ENCODE measurements at places on chromosomes 12 and 14.

DNA sequence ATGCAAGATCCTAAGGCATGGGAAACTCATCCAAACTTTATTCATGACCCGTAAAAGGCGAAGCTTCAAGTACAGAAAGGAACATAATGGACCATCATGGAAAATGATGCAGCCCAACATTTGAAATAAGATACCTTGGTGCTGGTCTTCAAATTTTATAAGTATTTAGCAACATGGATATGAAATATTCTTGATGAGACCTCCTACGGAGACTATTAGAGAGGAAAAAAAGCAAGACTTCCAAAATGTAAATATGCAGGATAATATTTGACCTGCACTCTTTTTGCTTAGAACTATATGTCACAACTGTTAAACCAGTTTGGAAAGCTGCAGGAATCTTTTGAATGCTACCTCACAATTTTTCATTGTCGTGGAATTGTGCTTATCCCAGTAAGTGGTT, 168.8 kb upstream of the ARID2 start:
- no peak for DNase-seq

DNA sequence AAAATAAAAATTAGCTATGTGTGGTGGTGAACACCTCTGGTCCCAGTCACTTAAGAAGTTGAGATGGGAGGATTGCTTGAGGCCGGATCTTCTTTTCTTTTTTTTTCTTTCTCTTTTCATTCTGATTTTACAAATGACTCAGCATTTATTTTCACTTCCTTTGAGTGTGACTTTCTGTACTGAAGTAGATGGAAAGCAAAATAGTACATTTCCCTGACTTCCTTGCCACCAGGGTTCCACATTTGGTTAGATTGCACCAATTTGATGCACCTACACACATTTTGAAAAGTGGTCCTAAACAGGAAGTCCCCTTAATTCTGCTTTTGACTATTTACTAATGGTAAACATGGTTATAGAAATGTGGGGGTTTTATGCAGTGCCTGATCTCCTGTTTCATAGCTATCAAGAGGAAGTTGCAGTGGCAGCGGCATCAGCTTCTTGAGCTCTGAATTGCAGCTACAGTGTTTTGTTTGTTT, 13.0 kb upstream of the LEMD3 start:
- no peak for DNase-seq

GRCh38 chr14:64508215-64508776, 3.7 kb downstream of the ZBTB1 start:
- DNase-seq, result no peak

DNA sequence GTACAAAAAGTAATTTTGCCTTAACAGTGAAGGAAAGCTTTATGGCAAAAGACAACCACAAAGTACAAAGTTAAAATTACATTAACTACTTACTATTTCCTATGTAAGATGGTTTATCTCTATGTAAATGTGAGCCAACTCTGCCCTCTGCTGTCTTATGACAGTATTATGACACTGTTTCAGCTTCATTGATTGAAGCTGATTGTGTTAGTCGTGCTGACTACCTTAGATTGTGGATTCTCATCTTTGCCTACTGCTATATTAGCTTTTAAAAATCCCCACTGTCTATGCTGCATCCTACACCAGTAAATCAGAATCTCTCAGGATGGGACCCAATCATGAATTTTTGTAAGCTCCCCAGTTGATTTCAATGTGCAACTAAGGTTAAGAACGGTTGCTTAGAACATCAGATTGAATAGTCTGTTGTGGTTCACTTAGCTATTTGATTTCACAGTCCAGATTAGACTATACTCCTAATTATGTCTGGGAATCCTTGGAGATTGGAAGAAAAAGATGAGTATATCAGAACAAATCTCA, 12.2 kb upstream of the SPTB start:
- no peak for DNase-seq

DNA sequence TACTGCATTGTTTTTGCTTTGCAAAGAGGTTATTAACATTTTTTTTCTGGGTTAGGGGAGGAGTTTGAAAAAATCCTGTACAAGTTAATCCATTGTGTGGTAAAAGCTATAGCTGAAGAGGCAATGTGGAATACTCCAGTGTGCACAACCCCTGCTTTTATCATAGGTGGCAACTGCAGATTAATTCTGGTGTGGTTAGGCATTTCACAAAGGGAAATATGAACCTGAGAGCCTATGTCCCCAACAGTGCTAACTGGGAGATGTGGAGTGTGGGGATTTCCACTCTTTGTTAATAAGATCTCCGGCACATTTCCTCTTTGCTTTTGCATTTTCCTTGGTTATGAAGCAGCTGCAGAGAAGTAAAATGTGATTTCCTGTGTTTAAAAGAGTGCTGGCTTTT, 33.6 kb downstream of the PRORP start:
- no peak for DNase-seq

DNA sequence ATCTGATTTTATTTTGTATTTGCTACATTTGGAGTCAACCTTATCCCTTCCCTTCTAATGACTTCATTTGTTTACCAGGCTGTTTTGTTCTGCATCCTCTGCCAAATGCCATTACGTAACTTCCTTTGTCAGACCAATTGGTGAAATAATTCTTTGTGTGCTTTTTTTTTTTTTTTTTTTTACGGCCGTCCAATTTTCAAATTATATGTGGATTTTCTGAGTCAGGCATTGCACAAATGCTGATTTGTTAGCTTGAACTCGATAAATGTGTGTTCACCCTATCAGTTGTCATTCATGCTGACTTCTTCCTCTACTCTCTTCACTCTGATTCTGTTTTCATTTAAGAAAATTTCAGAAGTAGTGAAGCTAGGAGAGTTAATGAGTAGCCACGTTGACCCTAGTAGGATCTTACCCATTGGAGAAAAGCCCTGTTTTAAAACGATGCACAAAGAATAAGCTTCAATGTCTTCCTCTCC, 386.2 kb downstream of the DIO2 start:
- DNase-seq, result no peak

- DNase-seq, result no peak
Observed at GRCh38 chr12:118398524-118398923, 22.2 kb downstream of the SUDS3 start.

DNA sequence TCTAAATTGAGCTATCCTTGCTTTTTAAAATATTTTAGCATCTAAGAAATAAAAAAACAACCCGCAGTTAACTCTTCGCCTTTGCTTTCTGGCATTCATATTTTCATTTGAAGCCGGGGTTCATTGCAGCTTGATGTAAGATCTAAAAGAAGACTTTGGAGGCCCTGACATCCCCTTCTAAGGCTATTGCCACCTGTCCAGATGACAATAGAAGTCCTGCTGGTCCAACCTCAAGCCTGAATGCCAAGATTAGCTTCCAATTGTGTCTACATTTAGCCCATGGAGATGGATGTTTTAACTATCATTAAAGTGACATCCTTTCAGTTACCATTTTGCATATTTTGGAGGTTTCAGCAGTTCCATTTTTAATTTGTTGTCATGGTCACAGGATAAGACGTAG, 51.6 kb upstream of the ATP2A2 start:
- no peak for DNase-seq

DNA sequence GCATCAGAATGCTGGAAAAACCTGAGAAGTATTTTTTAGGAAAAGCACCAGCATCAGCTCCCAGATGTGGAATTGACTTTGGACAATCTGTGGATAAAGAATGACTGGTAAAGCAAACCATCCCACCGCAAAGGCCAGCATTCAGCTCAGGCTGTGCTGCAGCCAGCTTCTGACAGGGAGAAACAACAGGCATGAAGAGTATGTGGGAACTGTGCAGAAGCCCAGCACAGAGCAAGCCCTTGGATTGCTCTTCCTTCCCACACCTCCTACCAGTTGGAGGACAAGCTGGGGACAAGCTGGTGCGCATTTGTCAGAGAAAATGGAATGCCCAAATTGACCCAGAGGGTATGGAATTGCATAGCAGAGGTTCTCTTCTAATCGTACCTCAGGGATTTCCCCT, 228.1 kb downstream of the ANO2 start:
- no peak for DNase-seq

GRCh38 chr12:99387661-99388060, 259.9 kb upstream of the GARIN6 start:
- no peak for DNase-seq

DNA sequence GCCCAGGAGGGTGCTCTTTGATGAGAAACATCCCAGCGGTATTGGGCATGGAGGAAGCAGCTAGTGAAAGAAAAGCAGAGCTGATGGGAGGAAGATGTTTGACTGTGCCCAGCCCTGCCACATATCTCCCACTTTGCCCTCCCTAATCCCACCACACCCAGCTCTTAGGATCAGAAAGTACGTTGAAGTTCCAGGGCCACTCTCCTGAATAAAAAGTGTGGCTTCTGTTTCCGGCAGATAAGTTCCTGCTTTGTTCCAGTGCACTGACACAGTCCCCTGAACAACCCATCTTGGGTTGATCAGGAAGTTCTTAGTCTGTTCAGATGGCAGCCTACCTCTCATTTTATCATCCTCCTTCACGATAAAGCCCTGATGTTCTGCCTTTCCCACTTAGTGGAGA, 16.5 kb downstream of the TPCN1 start:
- no peak for DNase-seq

- no peak for DNase-seq
Observed at GRCh38 chr12:13177373-13177772, 19.2 kb upstream of the EMP1 start.

DNA sequence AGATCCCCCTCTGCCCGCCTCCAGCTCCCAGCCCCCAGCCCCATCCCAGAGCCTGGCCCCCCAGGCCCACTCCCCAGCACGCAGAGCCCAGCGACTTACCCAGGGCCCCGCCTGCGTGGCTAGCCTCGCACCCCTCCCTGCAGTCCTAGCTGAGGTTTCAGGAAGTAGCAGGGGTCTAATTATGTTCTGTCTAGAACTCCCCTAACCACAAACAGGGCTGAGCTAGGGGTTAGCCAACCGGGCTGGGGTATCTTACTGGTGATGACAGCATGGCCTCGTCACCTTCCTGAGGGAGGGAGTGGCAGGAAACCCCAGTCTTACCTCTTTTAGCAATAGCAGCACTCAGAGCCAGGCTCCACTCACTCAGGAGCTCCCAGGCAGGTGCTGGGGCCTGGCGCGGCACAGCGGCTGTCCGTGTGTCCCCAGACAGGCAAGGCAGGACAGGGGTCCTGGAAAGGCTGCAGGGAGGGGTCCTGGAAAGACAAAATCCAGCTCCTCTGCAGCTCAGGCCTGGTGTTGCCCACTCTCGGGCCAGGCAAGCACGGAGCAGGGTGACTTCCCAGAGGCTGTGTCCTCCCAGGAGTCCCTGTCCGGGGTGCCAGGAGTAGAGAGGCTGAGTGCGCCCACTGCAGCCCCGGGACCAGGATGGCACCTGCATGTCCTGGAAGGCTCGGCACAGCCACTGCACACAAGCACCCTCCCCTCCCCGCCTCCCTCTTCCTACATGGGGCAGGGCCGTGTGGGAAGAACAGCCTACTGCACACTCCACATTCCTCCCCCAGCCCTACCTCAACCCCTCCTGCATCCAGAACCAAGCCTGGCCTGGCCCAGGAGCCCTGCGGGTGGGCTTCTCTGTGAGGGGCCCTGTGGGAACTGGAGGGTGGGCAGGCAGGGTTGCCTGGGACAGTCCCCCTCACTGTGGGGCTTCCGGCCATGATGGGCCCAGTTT, at the start of gene GPR132:
TSS of gene GPR132 (minus strand) at position 151 of the 949 bp plus-strand sequence. CDS start 10,010 bp downstream, outside the sequence.
- no peak for DNase-seq

DNA sequence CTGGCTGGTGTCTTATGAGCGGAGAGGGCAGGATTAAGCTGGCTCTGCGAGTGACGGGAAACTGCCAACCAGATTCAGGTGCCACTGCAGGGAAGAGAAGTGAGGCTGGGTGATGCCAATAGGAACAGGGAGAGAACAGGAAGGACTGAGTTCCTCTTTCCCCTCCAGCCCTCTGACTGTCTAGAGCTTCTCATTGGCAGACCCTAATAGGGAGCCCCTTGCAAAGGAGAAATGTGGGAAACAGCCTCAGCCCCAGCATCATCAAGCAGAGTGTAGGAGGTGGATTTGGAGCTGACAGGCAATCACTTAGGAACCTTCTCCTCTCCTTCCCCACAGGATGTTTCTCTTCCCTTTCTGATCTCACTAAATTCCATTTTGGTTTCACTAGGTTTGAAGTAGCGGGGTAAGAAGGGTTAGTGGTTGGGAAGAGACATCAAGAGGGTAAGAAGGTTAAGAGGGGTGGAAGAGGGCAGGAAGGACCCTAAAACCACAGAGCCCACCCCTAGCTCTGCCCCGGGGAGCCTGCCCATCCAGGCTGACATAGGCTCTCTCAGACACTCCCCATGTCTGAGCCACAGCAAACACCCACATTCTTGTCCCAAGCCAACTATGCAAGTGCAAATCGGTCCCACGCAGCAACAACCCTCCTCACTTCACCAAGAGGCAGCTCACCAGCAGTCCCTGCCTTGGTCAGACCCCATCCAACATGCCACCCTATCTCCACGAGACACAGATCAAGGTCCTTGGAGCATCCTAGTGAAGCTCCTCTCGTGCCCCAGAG, 111.1 kb downstream of the STAB2 start:
- DNase-seq, result no peak

- no peak for DNase-seq
Observed at GRCh38 chr14:74599946-74600345, 12.1 kb downstream of the LTBP2 start.

DNA sequence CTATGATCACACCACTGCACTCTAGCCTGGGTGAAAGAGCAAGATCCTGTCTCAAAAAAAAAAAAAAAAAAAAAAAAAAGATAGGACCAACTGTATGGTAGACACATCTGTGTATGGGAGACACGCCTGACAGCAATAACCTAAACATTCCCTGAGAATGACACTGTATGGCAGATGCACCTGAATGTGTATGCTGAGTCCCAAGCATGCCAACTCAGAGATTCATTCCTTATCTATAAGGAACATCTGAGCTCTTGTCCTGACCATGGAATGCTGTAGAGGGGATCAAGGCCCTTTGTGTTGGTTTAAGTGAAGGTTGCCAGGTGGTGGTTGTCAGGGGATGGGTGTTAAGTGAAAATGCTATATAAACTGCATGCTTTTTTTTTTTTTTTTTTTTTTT, 19.2 kb upstream of the LGALS3 start:
- no peak for DNase-seq

DNA sequence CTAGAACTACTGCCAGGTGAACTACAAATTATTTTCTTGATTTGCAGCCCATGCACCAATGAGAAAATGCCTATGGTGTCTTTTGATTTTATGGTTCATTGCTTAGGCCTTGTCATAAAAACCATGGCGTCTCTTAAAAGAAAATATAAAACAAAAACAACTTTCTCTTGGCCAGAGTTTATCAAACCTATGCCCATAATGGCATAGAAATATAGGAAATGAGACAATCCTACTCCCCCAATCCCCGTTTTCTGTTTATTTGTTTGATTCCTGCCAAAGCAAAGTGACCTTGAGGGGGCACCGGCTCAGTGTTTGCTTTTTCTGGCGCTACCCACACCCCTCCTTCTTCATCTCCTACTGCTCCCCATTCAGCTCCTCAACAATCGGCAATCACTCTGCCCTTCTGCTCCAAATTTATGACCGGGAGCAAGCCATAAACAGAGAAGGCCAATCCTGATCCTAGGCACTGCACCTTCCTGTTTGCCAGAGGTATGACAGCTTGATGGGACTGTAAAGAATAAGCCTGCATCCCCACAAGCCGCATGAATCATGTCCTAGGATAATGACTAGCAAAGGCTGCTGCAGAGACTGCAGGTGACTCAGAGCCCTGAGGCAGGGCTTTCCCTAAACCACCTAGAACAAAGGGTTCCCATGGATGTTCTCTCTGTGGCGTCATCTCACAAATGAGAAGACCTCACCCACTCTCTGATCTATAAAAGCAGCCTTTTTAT, 874.9 kb downstream of the NRXN3 start:
- DNase-seq, result peak; percentile 39

GRCh38 chr12:69068448-69068847, 135.5 kb upstream of the CPM start:
- peak; percentile 12 for DNase-seq

- no peak for DNase-seq
Observed at GRCh38 chr14:91341334-91341733, 76.3 kb downstream of the CCDC88C start.
